Right renal cortex interstitium (tissue), 3 donors: ENCODE measurements at places on chromosomes 2 and 18. TPM values are rescaled to one million over a fixed set of nuclear protein-coding genes. Genes with fewer than 3 reads are reported as not detected.
A peak's percentile ranks its signal among the peaks of the same experiment; 100 is the strongest.

Gene CASP8
- 17.3 TPM for polyA plus RNA-seq

Gene SLC9A2
- 7.4 TPM for polyA plus RNA-seq

Gene SKA1
- 6.6 TPM for polyA plus RNA-seq

DNA sequence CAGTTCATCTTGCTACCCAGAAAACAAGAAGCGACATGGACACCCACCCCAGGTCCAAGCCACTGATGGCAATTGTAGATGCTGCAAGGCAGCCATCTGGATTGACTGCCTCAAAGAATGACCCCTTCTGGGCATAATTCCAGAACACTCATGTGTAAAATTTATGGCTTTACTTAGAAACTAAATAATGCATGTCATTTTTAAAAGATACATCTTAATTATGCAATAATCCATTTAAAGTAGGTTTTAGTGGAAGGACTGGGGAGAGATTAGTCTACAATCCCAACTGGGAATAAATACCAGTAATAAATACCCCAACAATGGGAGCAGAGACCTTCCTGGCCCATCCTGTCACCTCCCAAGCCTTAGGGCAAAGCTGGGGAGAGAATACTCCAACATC is 247.7 kb downstream of the SS18 start:
- DNase-seq, result no peak

DNA sequence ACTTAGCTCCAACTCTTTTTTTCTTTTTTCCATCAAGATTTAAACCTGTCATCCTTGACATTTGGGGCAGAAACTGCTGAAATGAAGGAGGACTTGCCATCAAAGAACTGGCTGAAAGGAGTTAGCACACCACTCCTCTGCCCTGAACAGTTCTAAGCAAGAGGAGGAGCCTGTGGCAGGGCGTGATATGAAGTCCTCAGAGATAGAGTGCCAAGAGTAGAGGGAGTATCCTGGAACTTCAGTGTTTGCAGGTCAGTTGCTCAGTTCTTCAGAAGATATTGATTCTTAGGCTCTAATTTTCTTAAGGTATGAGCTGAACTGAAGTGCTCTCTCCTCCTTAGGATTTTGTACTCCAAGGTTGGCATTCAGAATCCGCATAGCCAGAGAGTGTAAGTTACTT is 15.2 kb downstream of the NABP1 start:
- DNase-seq, result no peak

DNA sequence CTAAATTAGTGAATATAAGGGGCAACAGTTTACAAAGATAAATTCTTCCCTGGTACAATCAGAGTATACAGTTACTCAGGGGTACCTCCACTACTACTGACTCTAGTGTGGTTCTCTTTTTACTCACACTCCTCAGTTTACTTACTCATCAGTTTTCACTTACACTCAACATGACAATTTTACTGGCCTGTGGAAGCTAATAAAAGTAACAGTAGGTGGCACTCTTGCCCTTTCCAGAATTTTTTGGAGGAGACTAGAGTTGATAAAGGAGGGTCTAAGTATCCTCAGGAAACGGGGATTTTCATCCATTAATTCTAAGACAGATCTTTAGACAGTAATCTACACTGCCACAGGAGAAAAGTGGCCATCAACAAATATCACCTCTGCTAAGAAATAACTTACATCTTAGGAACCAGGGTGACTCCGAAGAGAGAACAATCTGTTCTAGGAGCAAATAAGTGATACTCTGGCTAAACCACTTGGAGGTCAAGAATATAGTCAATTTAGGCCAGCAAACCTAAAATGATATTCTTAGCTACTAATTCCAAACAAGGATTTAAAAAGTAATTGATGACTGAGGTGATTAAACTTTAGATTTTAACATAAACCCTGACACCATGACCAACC is 61.3 kb downstream of the ATL2 start:
- peak; percentile 33 for DNase-seq

DNA sequence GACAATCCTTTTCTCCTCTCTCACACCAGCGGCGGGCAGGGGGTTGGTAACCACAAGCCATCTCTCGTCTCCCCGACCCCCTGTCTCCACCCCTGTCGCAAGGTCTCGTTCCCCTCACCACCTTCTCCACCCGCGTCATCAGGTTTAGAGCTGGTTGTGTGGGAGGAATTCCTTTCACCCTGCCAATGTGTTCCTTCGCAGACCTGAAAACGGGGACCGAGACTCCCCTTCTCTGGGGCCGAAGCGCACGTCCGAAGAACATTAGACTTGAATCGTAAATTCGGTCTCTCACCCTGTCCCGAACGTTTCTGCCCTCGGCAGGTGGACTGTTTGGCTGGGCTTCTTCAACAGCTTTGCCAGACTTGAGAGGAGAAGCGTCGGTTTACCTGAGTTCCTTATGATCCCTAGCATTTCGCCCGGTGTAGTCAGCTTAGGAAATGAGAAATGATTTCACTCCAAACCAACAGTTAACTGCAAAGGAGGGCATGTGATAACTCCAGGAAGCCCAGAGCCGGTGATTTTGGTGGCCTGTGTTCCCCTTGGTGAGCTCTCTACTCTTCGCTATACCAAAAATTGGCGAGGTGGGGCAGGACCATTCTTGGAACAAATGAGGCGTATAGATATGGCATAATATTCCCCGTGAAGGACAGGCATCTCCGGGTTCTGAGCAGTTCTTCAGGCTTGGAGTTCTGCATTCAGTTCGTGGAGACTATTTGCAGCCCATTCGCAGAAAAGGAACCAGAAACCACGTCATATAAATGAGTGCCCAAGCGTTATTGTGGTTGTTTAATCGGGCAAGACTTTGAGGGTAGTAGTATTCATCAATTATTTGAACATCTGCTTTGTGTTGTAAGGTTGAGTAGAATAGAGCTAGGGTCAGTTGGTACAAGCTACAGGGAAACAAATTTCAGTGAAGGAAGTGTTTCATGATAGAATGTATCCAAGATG is 694 bp downstream of the CFAP36 start:
- no peak for DNase-seq

DNA sequence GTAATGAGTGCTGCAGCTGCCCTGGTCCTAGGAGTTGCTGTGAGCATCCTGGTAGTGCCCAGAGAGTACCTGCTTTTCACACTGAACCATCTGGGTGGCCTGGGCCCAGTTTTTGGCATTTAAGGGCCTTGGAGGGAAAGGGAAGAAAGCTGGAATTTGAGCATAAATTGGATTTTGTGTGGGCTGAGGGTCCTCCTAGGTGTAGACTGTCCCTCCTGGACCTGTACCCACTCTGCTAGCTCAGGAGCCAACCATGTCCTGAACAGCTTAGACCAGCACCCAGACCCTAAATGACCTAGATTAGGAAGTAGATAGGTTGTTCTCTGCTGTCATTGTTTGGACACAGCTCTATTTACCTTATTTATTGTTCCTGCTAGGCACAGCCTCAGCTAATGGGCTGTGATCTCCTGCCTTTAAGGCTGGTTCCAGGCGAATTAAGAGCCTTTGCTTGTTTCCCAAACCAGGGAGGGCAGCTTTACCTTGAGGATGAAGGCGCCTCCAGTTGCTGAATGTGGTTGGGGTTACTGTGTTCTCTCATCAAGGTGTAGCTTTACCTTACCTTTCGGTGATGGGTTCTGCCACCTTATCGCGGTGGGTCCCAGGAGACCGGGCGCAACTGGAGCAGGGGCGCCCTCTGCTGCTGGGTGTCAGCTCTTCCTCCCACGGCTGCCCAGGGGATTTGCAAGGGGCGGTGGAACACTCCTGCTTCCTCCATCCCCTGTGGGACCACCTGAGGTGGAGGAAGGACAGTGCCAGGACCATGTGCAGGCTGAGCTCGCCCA is 34.4 kb downstream of the ITGA6 start:
- no peak for DNase-seq
